ENCODE measurements at places on chromosomes 1 and 21.

DNA sequence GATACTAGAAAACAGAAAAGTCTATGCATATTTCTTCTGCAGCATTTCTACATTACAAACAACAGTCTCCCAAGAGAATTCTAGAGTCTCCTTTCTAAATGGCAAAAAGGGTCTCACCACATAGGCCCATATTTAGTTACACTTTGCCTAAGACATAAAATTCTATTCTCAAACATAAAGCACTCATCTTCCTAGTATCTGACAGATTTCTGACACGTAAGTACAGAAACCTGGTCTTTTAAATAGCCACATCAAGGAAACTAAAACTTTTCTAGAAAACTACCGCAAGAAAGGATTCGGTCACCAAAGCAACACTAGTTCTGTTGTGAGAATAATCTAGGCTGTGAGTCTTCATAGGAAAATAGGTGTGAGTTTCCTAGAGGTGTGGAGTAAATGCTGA lies 33.6 kb upstream of the CTSK start:
- peak; percentile 67 for DNase-seq

GRCh38 chr1:29676496-29676895 lies 440.2 kb downstream of the PTPRU start:
- DNase-seq, result no peak

DNA sequence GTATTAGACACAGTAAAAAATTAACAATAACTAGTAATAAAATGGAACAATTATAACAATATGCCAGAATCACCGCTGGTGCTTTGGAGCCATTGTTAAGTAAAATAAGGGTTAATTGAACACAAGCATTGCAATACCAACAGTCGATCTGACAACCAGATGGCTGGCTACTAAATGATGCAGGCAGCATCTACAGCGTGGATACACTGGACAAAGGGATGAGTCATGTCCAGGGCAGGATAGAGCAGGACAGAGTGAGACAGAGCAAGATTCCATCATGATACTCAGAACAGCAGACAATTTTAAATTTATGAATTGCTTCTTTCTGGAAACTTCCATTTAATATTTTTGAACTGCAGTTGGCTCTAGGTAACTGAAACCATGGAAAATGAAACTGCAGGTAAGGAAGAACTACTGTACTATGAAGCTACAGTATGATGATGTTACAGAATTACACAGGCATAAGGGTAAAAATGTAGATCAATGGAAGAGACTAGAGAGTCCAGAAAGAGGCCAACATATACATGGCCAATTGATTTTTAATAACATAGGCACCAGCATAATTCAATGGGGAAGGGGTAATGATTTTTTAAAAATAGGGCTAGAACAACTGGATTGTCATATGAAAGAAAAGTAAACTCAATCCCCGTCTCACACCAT lies 168.7 kb downstream of the RRAGC start:
- no peak for DNase-seq

DNA sequence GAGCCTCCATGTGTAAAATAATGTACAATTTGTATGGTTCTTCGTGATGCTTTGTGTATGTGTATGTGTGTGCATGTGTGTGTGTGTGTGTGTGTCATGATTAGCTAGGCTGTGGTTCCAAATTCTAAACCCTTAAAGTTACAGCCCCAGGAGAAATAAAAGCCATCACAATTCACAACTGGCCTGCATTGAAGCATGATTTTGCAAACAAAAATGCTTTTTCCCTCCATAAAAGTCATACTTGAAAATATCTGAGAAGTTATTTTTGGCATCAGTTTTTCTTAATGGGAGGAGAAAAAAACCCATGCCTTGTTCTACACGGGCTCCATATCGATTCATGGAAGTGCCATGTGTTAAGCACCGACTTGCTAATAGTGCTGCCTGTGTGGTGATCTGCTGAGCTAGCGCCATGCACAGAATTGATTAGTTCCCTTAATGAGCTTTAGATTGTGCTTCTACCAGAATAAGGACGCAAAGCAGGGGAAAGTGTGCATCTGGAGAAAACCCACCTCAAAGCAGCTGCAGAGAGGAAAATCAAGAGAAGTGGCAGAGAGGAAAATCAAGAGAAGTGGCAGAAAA lies 207.3 kb downstream of the DSCAM start:
- no peak for DNase-seq

- DNase-seq, result peak; percentile 81
Observed at GRCh38 chr1:36369061-36369861, 16.5 kb downstream of the STK40 start.

Measured in activated CD4-positive, alpha-beta T cell treated with anti-CD3 and anti-CD28 coated beads, Interleukin-10, Interleukin-2, amounts not matched to agents 100 ng/mL and 50 ng/mL, durations not matched to agents 16 hours and 8 hours (primary cell).